Activated T-helper 17 cell treated with anti-CD3 and anti-CD28 coated beads, Interleukin-2, amount 50 U/mL, for 72 hours (primary cell): ENCODE measurements at places on chromosomes 4 and X.

- ATAC-seq = peak; percentile 51
Measured at GRCh38 chr4:119299260-119299671, 22.7 kb downstream of the FABP2 start.

GRCh38 chr4:99148550-99148949 lies 4.5 kb upstream of the ADH4 start:
- ATAC-seq = no peak

- ATAC-seq = no peak
Measured at GRCh38 chr4:38785901-38786402, 3.2 kb upstream of the TLR10 start.

DNA sequence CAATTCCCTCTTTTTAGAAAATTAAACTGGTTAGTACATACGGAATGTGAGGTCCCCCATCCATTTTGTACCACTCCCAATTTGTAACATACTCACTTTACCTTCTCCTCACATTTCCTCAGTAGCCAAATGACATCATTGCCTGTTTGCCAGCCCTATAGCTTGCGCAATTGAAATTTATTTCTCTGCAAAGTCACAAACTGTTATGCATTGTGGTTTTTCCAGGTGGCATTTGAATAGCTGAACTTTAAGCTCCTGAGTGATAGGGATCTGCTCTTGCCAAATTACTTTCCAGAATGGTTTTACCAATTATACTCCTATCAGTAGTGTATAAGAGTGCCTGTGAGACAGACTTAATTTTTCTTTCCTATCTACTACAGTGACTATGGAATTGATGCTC lies 7.7 kb downstream of the COL4A5 start:
- no peak for ATAC-seq

DNA sequence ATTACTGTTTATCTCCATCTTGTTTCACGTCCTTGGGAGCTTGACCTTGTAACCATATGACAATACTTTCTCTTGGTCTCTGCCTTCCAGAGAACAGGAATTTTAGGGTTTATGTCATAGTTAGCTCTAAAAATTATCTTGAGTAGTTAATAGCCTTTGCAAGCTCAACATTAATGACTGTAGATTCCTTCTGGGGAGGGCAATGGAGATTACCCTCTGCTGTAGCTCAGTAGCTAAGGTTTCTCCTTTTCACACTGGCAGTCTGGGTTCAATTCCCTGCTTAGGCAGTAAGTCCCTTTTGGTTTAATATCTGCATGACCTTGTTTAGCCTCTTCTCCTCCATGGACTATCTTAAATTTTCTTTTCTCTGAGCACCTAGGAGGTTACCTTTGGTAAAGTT lies 181.7 kb upstream of the GPR101 start:
- no peak for ATAC-seq

GRCh38 chr4:8403173-8403753 lies 37.3 kb downstream of the ACOX3 start:
- peak; percentile 63 for ATAC-seq

- no peak for ATAC-seq
Measured at GRCh38 chrX:9855561-9856283, 69.5 kb downstream of the SHROOM2 start.

- ATAC-seq = no peak
Measured at GRCh38 chr4:137425281-137425680, 107.0 kb downstream of the PCDH18 start.

DNA sequence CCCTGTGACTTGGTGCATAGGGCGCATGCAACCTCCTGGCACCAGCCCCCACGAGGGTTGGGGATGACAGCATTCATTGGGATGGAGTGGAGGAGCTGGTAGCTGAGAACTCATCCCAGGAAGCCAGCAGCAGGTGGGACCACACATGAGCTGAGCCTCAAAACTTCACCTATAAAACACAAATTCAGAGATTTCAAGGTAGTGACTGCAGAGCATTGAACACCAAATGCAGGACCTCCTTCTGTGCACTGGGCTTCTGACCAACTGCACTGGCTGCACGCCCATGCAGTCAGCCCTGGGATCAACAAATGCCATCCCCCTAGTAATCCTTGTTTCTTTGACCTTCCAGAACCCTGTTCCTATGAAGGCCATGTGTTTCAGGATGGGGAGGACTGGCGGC lies 197.8 kb downstream of the FRAS1 start:
- ATAC-seq = no peak

DNA sequence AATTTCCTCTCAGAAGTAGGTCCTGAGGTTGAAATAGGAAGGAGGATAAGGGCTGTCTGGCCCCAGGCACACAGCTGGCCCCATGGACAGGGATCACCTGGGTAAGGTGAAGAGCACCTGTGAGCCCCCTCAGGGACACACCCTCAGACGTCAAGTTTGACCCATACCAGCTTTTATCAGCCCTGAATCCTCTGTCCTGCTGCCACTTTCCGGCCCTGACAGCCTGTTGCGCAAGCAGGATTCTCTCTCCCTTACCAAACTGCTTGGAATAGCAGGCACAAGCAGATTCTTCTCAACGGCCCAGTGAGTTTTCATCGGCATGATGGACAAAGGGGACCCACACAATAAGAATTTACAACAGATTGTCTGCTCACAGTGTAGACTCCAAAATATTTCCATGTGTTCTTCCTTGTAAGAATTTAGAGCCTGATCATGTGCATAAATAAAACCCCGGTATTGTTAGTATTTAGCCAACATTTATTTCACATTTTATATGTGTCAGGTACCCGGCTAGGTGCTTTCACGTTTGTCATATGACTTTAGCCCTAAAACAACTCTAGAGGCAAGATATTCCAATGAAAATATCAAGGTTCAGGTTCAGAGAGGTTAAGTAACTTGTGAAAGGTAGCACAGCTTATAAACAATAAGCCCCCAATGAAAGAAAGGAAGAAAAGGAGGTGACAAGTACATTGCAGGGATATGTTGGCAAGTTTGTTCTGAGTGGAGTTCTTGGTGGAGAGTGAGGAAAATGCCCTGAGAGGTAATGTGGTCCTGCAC lies 107.2 kb upstream of the KIT start:
- no peak for ATAC-seq

GRCh38 chr4:181677621-181678020 lies 565.6 kb upstream of the TENM3 start:
- ATAC-seq = no peak

DNA sequence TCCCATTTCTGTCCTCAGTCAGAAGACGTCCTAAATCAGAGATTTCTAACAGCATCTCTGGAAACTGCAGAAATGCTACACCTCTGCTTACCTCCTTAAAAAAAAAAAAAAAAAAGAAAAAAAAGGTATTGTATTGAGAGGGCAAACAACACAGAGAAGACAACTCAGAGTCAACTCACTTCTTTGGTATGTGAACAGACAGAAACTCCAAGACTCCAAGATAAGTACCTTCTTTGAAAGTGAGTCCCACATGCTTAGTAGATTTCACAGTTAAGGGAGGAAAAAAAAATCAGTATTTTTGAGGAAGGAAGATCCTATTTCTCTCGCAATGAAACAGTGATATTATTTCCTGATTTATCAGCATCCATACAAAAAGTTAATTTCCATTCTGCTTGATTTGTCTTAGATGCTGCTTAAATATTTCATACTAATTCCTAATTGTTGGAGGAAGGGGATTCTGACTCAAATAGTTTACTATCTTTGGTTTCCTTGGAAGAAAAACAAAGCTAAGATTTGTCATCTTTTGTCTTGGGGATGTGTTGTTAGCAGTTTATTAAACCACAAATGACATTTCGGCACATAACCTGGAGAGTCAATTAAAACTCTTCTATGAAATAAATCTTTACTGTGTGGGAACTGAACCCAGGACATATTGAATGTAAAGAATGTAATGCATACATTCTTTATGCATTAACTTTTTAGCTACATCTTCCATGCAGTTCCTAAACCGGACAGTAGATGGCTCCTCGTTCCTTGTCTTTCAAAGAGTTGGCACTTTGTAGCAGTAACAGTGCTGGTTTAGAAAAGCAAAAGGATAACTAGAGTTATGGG lies 4.7 kb downstream of the RASGEF1B start:
- no peak for ATAC-seq

DNA sequence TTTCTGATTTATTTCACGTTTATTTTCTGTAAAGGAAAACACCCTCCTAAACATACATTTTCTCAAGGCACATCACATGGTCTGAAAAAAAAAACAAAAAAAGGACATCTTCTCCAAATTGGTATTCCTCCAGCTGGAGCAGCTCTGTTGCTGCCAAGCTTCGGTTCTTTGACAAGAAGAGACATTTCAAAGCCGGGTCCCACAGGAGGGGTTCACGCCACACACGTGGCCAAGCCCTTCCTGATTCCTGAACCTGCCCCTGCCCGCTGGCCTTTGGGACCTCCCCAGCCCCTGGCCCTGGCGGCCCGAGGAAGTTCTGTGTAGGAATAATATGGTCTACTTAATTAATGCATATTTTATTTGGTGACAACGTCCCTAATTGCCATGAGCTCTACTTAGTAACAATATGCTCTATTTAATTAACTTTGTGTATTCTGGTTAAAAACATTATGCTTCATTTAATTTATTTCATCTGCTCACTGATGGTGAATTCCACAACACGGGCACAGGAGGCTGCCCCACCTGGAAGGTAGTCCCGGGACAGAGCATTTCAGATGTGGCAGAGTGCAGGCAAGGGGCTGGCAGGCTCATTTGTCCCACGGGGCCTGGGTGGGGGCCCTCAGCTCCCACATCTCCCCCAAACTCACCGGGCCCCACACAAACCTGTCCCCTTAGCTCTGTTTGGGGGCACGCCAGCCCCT lies 5.4 kb upstream of the RGS12 start:
- ATAC-seq = no peak

- no peak for ATAC-seq
Measured at GRCh38 chrX:115898382-115899001, 272.1 kb upstream of the AGTR2 start.

- ATAC-seq = no peak
Measured at GRCh38 chr4:122826079-122826527, 528 bp upstream of the FGF2 start.

- no peak for ATAC-seq
Measured at GRCh38 chr4:150366487-150366999, 215.4 kb upstream of the MAB21L2 start.

- no peak for ATAC-seq
Measured at GRCh38 chrX:150607201-150607600, 38.8 kb downstream of the MTM1 start.

DNA sequence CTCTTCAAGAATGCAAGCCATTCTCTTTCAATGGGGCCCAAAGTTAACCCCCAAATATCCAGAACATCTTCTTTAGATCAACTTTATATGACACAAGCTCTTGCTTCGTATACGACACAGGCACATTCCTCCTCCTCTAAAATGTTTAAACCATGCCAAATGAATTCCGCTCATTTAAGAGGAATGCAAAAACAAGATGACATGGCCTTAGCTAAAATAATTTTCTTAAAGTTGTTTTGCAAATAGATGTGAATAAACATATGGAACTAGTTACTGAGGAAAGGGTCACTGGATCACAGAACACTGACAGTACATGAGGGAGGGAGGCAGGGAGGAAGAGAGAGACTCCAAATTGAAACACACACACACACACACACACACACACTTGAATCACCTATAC lies 97.4 kb downstream of the RASL11B start:
- no peak for ATAC-seq

DNA sequence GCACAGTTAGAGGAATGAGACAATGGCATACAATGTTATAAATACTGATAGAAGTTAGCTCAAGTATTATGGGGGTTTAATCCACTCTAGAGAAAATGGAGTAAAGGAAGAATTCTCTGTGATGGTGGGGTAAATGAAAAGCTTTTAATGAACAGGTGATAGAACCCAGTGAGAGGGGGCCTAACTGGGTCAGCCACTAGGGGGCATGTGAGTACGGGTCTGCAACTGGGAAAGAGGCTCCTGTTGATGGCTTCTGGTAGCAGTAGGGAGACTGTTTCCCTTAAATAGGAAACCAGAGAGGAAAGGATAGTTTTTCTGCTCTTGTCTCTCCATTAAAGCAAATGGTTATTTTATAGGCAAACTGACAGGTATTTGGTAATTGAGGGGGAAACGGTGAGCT lies 132.8 kb upstream of the GPR101 start:
- ATAC-seq = no peak

- peak; percentile 43 for ATAC-seq
Measured at GRCh38 chr4:183256756-183257385, 63.2 kb downstream of the CLDN22 start.

DNA sequence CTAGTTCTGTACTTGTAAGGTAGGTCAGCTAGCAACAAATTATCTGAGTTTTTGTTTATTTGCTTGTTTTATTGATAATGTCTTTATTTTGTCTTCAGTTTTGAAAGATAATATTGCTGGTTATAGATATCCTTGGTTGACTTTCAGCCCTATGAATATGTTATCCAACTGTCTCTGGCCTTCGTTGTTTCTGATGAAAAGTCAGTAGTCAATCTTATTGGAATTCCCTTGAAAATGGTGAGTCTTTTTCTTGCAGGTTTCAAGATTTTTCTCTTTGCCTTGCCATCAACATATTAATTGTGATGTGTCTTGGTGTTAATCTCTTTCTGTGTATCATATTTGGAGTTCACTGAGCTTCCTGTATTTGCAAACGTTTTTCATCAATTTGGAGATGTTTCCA lies 113.1 kb upstream of the NEIL3 start:
- no peak for ATAC-seq

DNA sequence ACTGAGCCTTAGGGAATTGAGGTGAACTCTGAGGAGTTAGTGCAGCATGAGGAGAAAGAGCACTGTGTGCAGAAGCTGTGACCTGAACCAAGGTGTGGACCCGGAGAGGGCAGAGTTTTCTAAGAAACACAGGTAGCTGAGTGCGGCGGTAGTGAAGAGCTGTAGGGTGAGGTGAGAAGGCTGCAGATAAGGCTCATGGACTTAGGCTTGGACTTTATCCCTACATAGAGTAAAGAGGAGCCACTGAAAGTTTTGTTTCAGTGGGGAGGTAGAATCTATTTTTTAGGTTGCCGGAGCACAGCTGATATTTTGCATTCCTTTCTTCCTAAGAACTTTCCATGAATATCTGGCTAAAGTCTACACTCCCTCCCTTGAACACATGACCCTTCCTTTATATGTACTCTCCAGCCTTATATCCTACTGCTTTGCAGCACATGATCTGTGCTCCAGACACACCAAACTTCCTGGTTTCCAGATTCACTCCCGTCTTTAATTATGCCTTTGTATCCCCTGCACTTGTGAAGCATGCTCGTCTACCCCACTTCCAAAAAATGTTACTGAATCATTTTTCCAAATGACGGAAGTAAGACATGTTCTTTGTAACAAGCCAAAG lies 10.6 kb upstream of the PGRMC2 start:
- ATAC-seq = no peak
